Mucosa of descending colon (tissue), 3 donors: ENCODE measurements at places on chromosomes 13 and 19. TPM values are rescaled to one million over a fixed set of nuclear protein-coding genes. Genes with fewer than 3 reads are reported as not detected.
A peak's percentile ranks its signal among the peaks of the same experiment; 100 is the strongest.

GRCh38 chr13:32428581-32429432 lies 877 bp upstream of the N4BP2L1 start:
- DNase-seq, result no peak

- DNase-seq, result peak; percentile 82
Measured at GRCh38 chr13:21637296-21637695, 33.3 kb upstream of the MICU2 start.

DNA sequence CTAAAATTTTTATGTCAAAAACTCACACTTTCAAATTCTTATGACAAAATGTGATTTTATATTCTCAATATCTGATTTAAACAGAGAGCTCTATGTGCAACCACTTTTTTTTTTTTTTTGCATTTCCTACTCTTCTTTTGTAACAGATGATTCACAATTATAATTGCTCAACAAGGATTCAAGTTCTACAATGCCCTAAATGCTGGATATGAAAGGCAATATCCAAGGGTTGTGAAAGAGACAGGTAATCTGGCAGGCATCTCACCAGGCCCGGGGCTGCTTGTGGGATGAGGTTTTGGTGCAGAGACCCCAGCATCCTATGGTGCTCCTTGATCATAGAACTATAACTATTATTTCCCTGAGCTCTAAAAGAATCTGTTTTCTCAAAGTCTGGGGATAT lies 363.6 kb upstream of the NBEA start:
- no peak for DNase-seq

Gene SIGLEC14
- 3.5 TPM for total RNA-seq

GRCh38 chr13:44752164-44752563 lies 176.0 kb upstream of the TSC22D1 start:
- no peak for DNase-seq
